ENCODE measurements at places on chromosomes 1 and 21.

- no peak for DNase-seq
Measured at GRCh38 chr1:82587371-82587770, 786.6 kb downstream of the ADGRL2 start.

DNA sequence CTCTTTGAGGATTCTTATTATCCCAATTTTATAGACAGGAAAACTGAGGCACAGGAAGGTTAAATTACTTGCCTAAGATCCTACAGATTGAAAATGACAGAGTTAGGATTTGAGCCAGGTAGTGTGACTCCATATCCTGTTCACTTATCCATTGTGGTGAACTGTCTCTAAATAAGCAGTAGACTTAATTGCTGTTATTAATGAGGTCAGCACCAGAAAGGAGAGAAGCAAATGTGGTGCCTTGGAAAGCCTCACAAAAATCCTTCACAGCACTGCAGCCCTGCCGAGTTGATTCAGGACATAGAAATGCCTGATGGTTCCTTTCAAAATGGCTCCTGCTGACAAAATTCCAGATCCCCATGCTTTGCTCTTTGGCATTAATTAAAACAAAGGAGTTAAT lies 193.3 kb upstream of the BEND5 start:
- no peak for DNase-seq

DNA sequence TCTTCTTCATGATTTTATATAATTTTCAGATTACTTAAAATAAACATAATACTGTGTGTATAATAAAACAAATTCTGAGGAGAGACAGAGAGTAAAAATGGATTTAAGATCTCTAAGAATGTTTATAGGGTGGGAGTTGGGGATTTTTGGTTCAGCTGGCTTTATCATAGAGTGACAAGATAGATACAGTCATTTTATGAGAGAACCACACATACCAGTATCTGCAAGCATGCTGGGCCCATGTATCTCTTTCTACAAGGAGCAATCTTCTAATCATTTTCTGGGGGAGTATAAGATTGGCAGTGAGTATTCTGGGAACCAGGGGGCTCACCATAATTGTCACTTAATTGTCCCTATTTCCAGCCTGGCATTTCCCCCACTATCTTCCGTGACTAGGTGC lies 64.3 kb upstream of the DUSP10 start:
- no peak for DNase-seq

- no peak for DNase-seq
Measured at GRCh38 chr21:22235866-22236590, 1237.8 kb downstream of the NCAM2 start.

DNA sequence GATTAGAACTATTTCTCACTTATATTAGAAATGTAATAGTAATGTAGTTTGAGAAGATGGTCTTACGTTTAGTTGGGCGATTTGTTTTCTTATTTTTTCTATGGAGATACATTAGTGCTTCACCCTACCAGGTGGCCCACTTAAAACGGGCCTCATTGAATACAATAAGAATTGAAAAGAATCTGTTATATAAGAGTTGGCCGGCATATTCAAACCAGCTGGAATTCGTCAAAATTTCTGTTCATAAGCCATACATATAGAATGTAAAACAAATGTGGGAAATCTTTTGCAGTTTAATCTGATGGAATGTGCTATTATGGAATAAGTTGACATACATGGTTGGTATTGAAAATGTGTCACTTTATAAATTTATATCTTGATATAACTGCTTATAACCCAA lies 96.4 kb upstream of the C1orf105 start:
- DNase-seq: no peak

DNA sequence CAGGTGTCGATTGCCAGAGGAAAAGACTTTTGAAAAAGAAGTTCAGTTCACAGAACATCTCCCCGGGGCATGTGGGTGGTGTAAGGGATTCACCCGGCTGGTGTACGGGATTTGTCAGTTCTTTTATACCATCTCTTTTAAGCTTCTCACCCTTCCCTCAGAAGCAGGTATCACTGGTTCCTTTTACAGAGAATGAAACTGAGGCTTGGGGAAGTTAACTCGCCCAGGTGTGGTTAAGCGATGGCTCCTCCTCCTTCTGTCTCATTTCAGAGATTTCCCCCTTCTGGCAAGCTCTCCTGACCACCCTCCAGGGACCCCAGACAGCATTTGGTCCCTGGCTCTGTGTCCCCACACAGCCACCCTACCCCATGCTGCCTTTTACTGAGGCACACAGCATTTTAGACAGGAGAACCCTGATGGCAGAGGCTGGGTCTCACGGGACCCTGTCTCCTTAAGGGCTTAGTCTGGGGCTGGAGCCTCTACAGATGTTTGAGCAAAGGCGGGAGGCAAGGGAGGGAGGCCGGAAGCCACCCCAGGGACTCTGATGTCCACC lies 2.8 kb upstream of the ECE1 start:
- no peak for DNase-seq

DNA sequence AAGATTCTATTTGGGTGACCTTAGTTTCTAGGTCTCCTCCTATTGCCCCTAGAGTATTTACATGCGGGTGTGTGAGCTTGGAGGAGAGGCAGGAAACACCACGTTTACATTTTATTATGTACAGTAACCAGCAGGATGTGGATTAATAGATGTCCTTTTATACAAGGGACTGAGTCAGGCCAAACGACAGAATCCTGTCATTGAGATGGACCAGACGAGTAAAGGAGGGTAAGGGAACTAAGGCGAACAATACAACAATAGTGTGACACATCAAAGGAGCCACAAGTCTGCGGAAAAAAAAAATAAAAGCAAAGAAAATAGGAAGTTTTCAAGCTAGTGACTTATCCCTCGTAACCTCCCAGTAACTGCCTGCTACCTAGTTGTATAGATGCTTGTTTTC lies 151.1 kb downstream of the GABPA start:
- DNase-seq: no peak

- DNase-seq: no peak
Measured at GRCh38 chr1:200242110-200243041, 167.5 kb downstream of the ZNF281 start.

GRCh38 chr1:9275161-9275560 lies 17.5 kb upstream of the SPSB1 start:
- no peak for DNase-seq

- DNase-seq: no peak
Measured at GRCh38 chr21:45801129-45801964, 157.8 kb downstream of the PCBP3 start.

DNA sequence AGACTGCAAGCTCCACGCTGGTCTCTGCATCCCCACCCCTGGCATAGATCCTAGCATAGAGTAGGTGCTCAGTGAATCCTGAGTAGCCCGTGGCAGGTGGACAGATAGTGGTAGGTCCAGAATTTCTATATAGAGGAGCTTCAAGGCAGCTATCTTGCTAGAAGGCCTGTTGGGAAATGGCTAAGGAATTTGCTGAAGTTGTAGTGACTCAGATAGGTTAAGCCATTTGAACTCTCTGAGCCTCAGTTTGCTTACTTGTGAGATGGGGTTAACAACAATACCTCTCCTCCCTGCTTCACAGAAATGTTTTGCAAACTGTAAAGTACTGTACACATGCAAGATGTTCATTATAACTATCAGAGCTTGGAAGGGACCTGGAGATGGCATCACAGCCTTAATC lies 23.4 kb upstream of the EPHB2 start:
- DNase-seq: no peak

- DNase-seq: no peak
Measured at GRCh38 chr1:115814685-115815398, 26.1 kb downstream of the NHLH2 start.

GRCh38 chr1:20485527-20486456 lies at the start of gene CAMK2N1:
Gene CAMK2N1, minus strand, starts transcription at chr1:20486210. Its CDS starts 831 bp downstream, at chr1:20485379.
- peak; percentile 65 for DNase-seq

- DNase-seq: no peak
Measured at GRCh38 chr21:36245649-36246048, 74.3 kb upstream of the MORC3 start.

GRCh38 chr1:119687434-119688079 lies 24.2 kb upstream of the PHGDH start:
- DNase-seq: no peak

DNA sequence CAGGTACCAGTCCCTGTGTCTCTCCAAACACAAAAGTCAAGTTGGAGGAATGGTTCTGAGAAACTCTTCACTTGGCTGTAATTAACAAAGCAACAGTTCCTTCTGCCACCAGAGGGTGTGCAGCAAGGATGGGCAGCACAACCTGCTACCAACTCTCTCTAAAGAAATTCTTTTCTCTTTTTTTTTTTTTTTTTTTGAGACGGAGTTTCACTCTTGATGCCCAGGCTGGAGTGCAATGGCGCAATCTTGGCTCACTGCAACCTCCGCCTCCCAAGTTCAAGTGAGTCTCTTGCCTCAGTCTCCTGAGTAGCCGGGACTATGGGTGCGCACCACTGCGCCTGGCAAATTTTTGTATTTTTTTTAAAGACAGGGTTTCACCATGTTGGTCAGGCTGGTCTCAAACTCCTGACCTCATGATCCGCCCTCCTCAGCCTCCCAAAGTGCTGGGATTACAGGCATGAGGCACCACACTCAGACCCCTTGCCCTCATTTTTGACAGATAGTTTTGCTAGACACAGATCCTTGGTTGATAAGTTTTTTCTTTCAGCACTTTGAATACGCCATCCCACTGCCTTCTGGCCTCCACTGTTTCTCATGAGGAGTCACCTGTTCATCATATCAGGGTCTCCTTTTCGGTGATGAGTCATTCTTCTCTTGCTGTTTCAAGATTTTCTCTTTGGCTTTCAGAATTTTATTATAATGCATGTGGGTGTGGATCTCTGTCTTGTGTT lies 12.1 kb upstream of the DEGS1 start:
- no peak for DNase-seq

- no peak for DNase-seq
Measured at GRCh38 chr1:64855557-64855956, 110.7 kb downstream of the RAVER2 start.

DNA sequence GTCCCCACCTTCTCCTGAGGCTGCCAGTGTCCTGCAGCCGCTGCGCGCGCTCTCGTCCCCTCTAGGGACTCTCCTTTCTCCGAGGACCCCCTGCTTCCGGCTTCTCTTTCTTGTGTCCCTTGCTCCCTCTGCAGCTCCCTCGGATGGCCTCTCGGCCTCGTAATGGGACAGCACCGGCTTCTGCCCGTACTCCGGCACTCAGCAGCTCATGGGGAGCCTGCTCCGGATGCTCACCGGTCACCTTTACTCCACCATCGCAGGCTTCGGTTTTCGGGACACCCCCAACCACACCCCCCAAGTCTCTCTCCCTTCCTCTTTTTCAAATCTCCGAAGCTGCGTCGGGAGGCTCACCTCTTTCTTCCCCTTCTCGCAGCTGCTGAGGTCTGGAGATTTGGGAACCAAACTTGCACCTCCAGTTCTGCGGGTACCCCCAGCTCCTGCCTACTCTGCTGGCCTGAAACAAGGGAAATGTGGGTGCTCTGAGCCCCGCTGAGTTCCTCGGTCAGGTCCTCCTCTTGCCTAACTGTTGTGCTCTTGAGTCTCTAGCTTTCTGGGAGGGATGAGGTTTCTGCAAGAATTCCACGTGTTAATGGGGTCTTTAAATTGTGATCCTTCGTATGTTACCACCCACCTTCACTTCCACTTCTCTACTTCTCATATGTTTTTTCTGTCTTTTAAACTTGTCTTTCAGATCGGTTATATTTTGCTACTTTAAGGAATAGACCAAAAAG lies 930 bp downstream of the CDC14A start:
- DNase-seq: no peak

GRCh38 chr1:218527737-218528136 lies 182.6 kb downstream of the TGFB2 start:
- DNase-seq: no peak

DNA sequence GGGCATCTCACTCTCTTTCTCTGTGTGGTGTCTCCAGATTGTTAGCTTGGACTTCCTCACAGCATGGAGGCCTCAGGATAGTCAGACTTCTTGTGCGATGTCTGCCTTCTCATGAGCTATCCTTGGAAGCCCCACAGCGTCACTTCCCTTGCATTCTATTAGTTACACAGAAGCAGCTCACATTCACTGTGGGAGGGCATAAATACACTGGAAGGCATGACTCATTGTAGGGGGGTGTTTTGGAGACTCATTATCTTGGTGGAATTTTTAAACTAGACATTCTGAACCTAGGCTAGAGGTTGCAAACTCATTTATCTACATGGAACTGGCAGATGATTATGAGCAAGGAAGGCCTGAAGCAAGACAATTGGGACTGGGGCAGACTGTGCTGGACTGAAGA lies 21.4 kb upstream of the FASLG start:
- no peak for DNase-seq

GRCh38 chr1:221098471-221099405 lies 219.5 kb downstream of the HLX start:
- no peak for DNase-seq

GRCh38 chr1:94805912-94806311 lies 14.2 kb upstream of the SLC44A3 start:
- DNase-seq: peak; percentile 63

- no peak for DNase-seq
Measured at GRCh38 chr1:78280626-78281025, 210.1 kb upstream of the PTGFR start.

GRCh38 chr1:226586650-226587422 lies 38.3 kb downstream of the STUM start:
- no peak for DNase-seq

GRCh38 chr1:195897076-195897475 lies 711.2 kb downstream of the KCNT2 start:
- no peak for DNase-seq

DNA sequence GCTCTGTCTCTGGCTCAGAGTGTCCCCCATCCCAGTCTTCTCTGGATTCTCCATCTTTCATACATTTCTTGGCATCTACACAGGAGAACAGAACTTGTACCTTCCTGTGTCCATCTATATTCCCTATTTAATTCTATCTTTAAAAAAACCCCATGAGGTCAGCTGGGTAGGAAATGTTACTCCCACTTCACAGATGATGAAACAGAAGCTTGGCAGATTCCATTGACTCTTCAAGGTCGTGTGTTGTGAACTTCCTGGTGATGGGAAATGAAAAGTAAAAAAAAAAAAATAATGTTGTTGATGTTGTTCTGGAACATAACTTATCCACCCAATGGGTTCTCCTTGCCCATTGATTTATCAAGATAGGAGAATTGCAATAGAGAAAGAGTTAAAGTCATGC lies 8.9 kb downstream of the CHI3L2 start:
- no peak for DNase-seq

DNA sequence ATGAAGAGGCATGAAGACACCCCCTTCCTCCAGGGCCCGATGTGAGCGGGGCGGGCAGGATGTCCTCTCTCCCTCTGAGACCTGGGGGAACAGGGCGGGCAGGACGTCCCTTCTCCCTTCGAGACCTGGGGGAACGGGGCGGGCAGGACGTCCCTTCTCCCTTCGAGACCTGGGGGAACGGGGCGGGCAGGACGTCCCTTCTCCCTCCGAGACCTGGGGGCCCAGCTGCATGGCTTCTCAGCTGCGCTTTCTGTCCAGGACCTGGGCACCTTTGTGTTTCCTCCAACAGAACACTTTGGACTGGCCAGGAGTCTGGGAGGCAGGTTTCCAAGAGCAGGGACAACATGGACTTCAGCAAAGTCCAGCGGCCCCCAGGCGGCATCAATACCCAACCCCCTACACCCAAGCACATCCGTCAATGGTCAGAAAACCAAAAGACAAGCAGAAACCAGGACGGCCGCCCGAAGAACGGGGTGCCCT lies 30.8 kb upstream of the ADARB1 start:
- DNase-seq: no peak

GRCh38 chr1:42333662-42334239 lies 1.3 kb downstream of the FOXJ3 start:
- no peak for DNase-seq

All from right forelimb (tissue), 1 donor.